ENCODE measurements at places on chromosomes 13 and 19.

GRCh38 chr13:42405665-42406390 lies 133.9 kb downstream of the AKAP11 start:
- no peak for DNase-seq

GRCh38 chr19:48926909-48927308 lies 6.6 kb upstream of the DHDH start:
- DNase-seq = peak; percentile 60

DNA sequence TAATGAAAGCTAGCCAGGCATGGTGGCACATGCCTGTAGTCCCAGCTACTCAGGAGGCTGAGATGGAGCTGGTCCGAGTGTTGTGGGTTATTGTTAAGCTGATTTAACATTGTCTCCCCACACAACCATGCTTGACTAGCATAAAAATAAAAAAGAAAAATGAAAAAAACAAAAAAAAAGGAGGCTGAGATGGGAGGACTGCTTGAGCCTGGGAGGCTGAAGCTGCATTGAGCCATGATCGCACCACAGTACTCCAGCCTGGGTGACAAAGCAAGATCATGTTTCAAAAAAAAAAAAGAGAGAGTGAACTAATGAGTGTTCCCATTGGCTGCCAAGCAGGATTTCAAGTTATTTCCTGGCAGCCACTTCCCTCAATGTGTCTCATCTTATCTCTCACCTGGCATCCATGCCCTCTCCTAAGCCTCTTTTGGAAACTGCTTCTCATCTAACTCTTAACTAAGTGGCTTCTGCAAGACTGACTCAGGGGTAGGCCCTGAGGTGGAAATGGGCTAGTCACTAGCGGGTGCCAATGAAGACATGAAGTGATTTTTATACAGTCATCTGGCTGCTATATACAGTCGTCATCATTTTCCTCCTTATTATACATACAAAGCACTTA lies 4.9 kb downstream of the THAP8 start:
- no peak for DNase-seq

DNA sequence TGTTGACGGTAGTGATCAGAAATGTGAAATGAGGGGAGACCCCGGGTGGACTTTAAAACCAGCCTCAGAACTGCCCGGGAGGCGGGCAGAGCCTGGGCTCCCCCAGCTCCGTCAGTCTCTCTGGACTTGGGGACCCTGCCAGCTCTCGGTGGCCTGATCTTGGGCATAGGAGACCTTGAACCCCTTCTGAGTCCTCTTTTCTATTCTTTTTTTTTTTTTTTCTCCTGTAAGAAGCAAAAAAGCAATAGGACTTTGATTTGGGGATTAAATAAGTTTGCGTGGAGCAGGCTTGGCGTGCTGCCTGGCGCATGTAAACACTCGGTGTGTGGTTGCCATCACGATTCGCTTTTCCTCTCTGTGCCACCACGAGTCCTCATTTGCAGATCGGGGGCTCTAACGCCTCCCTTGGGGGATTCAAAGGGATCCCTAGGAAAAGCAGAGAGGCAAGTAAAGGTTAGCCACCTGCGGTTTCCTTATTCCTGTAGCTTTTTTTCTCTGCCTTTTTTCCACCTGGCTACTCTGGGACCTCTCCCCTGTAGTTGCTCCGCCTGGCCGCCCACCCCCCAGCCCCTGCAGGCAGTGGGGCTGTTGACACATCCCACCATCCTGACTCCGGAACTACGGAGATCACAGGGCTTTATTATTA lies 1.3 kb downstream of the SAFB start:
- peak; percentile 3 for DNase-seq

DNA sequence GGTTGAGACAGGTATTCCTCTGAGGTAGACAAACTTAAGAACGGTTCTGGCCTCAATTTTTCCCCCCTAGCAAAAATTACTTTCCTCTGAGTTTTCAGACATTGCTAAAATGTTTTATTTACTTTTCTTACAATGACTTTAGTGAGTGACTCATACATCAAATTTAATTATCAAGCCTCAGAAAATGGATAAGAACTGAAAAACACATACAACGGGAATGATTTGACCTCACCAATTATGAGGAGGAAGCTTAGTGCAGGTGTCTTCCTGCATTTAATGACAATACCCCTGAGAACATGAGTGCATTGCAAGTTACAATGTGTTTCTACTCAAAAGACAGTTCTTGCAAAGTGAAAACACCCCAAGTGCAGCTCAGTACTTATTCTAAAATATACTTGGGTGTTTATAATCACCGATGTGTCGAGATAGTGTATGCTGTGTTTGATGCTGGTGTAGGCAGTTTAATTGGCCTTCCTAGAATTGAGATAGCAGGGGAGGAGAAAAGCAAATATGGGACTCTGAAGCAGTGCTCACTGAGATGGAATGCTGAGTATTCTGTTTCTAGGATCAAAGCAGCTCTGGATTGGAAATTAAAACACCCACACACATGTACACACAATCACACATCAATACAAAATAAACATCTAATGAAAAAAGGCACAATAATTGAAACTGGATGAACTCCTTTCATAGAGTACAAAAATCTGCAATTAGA lies 189.5 kb upstream of the SLC10A2 start:
- no peak for DNase-seq

GRCh38 chr13:73591861-73592260 lies 533.1 kb downstream of the KLF5 start:
- DNase-seq = no peak

GRCh38 chr13:98913741-98914140 lies 64.1 kb downstream of the DOCK9 start:
- no peak for DNase-seq

DNA sequence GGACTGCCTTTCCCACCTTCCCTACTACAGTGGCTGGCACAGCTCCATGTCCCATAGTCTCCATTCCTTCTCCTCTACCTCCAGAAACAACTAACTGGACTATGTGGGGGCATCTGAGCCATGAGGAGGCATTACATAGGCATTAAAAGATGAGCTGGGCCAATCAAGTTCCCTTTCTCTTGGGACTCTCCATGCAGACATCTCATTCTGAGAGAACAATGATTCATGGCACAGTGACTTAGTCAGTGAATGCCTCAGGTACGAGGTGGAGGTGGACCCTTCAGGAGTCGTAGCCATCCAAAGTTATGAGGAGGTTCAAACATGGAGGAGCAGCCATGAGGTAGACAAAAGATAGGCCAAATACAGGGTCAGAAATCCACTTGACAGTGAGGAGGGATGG lies 70.0 kb downstream of the GPC6 start:
- no peak for DNase-seq

DNA sequence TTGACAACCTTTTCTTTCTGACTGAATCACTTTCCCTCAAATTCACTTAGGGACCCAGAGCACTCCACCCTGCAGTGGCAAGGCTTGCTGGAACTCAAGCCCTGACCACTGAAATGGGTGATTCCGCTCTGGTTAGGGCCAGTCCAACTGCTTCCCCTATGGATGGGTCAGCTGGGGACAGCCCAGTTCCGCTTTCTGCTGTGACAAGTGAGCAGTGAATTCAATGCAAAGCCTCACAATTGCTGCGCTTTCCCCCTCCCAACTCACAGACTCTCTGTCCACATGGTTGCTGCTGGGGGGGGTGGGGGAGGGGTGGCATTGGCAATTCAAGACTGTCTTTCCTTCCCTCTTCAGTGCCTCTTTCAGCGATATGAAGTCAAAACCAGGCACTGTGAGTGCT lies 18.7 kb downstream of the CD70 start:
- DNase-seq = no peak
